ENCODE measurements at places on chromosomes 5 and 9.

GRCh38 chr9:69689991-69690538 lies 17.9 kb upstream of the APBA1 start:
- no peak for DNase-seq

DNA sequence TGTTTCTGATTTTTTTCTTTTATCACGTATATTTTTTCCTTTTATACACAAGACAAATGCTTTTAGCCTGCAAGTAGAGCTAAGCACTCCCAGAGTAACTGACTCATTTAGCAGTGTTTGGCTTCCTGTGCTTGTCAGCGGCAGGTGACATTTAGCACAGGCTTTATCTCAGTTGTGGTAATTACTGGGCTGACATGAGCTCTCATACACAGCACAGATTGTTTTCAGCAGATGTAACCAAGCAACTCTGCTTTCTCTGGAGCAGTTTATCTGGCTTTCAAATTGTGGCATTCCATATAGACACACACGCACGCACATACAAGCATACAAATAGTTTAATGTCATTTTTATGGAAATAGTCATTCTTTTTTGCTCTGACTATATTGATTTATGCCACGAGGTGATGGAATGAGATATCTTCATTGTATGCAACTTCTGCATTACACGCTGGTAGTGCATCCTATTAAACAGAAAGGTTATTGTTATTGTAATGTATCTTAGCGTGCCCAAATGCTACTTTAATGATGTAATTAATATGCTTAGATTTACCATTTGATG lies 379.0 kb upstream of the GRAMD2B start:
- no peak for DNase-seq

- DNase-seq = no peak
These were observed 38.5 kb downstream of the SECISBP2 start for GRCh38 chr9:89356782-89357181.

DNA sequence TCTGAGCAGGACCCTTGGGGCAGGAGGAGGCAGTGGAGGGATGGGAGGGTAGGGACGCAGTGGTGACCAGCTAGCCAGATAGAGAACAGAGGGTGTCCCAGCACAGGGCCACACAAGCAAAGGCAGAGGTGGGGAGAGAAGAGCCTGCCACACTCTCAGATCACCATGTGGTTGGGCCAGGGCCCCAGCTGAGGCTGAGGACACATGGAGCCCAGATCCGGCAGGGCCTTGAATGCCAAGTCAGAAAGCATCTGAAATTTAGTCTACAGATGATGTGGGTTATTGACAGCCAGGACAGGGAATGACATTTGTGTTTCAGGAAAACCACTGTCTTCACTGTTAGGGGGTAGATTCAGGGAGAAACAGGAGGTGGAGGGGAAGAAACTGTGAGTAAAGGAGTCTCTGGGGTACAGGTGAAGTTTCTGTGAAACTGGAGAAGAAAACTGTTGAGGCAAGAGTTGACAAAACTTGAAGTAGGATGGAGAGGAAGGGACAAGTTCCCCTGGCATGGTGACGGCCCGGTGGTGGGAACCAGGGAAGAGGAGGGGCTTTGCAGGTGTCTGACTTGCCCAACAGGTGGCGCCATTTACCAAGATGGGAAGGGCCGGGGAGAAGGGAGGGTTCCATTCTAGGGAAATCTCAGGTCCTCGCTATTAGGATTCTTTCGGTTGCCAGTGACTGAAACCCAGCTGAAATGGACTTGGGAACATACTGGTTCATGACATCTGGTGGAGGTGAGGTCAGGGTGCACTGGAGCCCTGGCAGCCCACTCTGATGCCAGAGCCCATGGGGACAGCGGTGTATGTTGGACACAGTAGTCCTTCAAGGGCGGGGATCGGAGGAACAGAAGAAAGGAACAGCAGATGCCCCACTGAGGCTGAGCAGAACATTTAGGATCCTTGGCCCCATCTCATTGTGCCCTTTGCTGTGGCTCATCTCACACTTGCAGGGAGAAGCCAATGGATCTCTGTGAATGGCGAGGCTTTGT lies 100.1 kb downstream of the KCNIP1 start:
- no peak for DNase-seq

GRCh38 chr5:31993165-31993961 lies 180.8 kb downstream of the GOLPH3 start:
- no peak for DNase-seq

DNA sequence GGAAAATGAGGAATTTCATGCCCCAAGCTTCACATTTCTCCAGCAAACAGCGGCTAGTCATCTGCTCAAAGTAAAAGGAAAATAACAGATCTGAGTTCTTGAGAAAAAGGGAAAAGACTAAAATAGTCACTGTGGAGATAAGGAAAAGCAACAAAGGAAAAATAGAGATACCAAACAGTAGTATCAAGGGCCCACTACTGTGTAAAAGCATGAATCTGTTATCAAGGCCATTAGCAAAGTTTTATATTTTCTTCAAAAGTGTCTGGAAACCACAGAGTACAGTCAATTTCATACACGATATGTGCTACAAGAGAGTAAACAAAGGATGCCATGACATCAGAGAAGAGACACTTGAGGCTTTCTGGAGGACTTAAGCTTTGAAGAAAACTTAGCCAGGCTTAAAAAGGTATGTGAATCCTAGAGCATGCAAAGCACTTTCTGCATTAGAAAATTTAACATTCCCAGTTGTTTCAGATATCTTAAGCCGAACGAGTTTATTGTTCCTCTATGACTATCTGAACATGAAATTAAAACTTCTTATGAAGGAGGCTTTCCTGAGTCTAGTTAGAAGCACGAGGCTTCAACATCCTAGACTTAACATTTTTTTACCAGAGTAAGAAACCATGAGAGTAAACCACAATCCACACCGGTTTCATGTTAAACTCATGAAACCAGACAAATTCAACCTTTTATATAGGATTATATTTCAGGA lies 1.2 kb downstream of the TTC33 start:
- peak; percentile 53 for DNase-seq

DNA sequence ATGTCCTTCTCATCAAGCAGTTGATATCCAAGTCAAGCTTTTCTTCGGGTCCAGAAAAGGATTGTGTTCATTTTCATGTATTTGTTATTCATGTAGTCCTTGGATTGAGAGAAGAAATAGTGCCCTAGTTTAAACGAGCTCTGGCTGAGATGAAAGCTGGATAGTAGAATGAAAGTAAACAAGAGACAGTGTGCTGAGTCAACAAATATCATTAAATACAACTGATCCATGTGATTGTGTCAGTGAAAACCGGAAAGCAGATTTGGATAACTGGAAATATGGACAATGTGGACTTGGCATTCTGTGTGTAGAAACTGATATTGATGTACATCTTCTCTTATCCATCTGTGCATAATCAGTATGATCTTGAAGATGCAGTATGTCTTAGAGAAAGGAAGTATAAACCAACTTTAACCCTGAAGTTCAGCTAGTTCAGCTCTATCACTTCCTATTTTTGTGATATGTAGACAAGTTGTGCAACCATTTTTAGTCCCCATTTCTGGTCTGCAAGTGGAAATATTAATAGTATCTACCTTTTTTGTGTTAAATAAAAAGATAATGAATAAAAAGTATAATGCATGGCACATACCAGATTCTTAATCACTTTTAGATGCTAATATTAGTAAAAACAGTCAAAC lies 4.4 kb downstream of the MUSK start:
- DNase-seq = no peak

DNA sequence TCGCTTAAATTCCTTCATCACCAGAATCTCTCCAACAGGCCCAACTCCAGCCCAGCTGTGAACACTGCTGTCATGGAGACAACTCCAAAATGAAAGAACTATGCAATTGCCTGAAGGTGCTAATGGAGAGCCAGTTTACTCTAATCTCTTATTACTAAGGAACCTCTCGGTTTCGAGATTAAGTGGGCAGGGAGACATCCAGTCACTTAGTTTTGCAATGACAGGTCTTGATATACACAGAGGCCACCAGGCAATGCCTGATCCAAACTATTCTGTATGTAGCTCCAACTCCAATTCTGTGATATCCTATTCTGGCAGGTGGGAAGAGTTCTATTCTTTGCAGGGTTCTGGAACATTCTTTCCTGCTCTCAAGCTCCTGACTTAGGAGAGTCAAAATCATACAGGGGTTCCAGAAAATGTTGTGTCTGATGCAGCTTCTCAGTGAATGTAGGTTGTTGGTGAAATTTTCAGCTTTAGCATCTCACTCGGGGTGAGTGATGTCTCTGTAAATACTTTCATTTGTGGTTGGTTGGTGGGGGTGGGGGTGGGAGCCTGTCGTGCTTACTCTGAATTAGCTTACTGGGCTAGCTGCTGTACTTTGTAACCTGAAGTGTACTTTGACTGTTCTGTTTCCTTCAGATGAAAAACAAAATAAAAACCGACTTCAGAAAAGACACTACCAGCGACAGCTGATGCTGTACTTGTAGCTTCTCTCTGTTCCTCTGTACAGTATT lies 170.9 kb downstream of the PALM2AKAP2 start:
- no peak for DNase-seq

- DNase-seq = no peak
These were observed 124.6 kb upstream of the TAF11L2 start for GRCh38 chr5:17373406-17373805.

- no peak for DNase-seq
These were observed 71.2 kb downstream of the TENT4A start for GRCh38 chr5:6784481-6784880.

GRCh38 chr9:79817438-79818004 lies 245.8 kb downstream of the TLE4 start:
- no peak for DNase-seq

GRCh38 chr9:136728080-136728547 lies 14.6 kb downstream of the LCN10 start:
- DNase-seq = peak; percentile 23

GRCh38 chr9:129241725-129242124 lies 63.7 kb upstream of the IER5L start:
- no peak for DNase-seq

- DNase-seq = no peak
These were observed 90.3 kb upstream of the ACO1 start for GRCh38 chr9:32294106-32294505.

DNA sequence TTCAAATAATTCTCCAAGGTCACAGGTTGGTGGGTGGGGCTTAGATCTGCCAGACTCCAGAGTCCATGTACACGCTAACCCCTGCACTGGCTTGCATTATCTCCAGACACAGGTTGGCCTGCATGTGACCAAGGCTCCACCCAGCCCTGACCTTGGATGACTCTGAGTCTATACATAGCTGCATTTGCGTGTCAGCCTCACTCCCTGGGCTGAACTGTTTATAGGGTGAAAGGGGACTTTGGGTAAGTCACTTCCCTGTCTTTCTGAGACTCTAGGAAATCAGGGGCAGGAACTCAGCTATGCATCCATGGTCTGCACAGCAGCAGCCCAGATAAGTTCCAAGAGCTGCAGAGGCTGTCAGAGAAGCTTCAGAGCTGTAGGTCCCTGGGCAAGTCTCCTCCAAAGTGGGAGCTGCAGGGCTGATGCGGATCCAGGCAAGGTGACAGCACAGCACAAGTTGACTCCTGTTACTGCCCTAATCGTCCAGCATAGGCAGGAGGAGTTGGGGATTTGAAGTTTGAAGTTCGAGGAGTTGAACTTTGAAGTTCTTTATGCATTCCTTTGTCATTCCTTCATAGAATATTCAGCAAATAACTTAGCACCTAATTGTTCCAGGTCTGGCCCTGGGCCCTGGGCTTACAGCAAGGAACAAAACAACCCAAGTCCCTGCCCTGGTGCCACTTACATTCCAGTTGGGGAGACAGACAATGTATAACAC lies 53.4 kb downstream of the SLC22A5 start:
- no peak for DNase-seq

DNA sequence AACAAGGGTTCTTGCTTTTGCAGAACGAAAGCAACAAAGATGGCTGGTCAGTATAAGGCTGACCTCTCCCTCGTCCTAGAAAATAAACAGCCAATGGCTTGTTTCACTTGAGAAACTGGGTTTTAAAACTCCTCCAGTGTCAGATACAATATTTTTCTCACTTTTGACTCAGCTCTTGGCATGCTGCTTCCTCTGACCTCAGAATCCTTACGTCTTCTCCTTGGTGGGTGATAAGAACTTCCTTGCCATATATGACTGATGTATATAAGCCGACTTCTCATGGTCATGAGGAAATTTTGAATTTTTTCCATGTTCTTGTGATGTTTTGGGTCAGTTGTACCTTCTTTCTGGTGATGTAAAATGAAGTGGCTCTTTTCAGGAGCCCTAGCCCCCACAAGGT lies 3.8 kb downstream of the ZNF618 start:
- no peak for DNase-seq

GRCh38 chr9:72823971-72824370 lies 128.9 kb downstream of the ALDH1A1 start:
- no peak for DNase-seq

DNA sequence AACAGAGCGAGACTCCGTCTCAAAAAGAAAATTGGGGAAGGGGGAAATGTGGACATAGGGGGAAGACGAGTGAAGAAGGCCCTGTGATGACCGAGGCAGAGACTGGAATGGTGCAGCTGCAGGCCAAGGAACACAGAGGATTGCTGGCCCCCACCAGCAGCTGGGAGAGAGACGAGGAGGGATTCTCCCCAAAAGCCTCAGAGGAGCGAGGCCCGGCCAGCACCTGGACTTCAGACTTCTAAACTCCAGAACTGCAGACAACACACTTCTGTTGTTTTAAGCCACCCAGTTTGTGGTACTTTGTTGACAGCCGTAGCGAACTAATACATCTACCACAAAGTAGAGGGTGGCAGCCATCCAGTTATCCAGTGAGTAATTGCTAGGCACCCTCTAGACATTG lies 124.6 kb downstream of the ATPSCKMT start:
- DNase-seq = no peak

GRCh38 chr5:61348447-61348846 lies 16.4 kb downstream of the ZSWIM6 start:
- no peak for DNase-seq

- no peak for DNase-seq
These were observed 53.7 kb downstream of the PLAC8L1 start for GRCh38 chr5:146051678-146052077.

- DNase-seq = no peak
These were observed 191.3 kb upstream of the NREP start for GRCh38 chr5:111948092-111948841.

- DNase-seq = no peak
These were observed 99.1 kb upstream of the RUFY1 start for GRCh38 chr5:179451114-179451827.

DNA sequence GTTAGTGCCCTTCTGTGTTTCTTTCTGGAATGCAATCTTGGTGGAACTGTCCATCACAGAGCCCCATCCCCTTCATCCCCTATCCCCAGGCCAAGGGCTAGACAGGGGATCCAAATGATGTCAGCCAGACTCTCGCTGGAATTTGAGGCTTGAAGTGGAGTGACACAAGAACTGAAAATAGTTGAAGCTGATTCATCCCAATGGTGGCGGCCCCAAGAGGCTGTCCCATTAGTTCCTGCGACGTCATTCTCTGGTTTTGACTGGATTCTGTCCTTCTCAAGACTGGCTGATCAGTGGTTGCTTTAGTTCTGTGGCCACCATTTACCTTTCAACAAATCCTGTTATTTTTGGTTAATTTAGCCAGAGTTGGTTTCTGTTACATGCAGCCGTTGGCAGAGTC lies 59.9 kb downstream of the SUB1 start:
- DNase-seq = no peak

Data from DMS79 (cell line).